Iris pigment epithelial cell (primary cell): ENCODE measurements at places on chromosomes 12 and 14.
A peak's percentile ranks its signal among the peaks of the same experiment; 100 is the strongest.

DNA sequence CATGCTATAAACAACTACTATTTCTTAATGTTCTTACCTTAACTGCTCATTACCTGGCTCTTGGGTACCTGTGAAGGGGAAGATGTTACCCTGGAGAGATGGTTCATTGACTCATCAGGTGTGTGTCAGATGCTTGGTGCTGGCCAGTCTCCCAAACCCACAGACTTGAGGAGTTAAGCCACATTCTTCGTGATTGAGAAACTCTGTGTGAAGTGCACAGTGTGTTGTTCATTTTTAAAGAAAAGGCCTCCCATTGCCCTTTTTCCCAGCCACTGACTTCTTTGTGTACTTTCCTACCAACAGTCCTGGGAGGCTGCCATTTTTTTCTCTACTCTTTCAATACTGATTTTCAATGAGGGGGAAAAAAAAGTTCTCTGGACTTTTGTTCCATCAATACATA lies 3.2 kb downstream of the MGST1 start:
- DNase-seq, result peak; percentile 99

DNA sequence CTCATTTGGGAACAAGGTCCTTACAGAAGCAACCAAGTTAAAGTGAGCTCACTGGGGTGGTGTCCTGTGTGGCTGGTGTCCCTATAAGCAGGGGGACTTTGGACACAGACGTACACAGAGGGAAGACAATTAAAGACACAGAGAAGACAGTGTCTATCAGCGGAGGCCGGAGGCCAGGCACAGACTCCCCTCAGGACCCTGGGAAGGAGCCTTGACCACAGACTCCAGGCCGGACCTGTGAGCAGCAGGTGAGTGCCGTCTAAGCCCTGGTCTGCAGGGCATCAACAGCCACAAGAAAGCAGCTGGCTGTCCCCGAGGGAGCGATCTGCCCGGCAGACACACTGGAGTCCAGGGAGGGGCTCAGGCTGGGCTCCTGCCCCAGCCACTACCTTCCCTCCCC lies 219.1 kb upstream of the C14orf180 start:
- no peak for DNase-seq

DNA sequence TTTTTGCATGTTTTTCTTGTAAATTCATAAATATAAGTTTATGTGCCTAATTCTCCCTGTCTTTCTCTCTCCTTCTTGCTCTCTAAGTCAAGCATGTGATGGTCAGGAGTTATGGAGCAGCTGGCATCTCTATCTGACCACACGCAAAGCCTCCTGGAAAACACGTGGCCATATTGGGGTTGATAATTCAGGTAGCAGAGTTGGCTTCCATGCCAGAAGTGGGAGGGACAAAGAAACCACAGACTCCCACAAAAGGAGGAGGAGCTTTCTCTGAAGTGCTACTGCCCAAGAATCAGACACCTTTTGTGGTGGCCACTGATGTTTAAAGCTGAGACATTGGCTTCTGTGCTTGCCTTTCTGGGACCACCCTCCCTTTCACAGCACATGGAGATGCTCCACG lies 517.6 kb upstream of the TMEM132C start:
- no peak for DNase-seq

DNA sequence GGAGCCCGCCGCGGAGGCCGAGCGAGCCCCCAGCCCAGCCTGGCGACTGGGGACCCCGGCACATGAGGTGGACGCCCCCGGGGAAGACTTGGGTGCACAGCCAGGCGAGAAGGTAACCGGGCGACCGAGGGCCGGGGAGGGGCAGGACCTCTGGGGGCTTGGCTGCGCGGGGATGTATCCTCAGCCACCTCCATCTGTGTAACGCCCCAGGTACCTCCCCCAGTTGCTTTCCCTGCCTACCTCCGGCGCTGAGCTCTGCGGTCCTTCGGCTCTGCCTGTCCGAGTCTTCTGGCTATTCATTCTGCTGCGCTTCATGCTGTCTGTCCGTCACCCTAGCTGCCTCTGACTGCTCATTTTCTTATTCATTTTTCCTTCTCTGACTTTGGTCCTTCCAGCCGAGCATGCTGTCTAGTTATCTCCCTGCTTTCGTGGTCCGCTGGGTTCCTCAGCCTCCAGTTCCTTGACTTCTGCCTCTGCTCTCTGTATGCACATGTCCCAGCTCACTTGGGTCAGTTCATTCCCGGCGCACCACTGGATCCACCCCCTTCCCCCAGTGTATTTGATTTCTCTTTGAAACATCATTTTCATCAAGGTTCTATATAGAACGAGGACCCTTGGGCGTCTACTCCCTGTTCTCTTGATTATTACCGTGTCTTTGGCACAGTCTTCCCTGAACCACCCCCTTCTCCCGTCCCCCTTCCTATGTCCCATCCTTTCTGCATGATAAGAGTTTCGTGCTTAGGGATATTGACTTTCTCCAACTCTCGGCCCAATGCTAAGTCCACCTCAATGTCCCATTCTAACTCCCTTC lies 612 bp downstream of the PHC1 start:
- peak; percentile 63 for DNase-seq

DNA sequence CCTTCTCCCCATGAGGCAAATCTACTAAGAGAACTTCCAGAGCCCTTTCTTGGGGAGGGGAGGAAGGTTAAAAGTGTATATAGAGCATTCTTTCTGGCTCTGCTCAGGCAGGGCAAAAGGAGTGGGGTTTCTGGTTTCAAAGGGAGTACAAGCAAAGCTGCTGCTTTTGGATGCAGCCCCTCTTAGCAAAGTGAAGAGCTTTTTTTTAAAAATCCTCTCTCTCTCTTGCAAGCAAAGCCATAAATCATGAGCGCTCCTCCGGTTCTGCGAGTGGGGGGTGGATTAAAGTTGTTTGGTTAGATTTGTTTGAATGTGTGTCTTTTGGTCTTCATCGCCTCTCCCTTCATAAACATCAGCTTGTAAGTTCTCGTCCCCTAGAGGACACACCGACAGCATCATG lies 546.6 kb upstream of the TBX3 start:
- no peak for DNase-seq

DNA sequence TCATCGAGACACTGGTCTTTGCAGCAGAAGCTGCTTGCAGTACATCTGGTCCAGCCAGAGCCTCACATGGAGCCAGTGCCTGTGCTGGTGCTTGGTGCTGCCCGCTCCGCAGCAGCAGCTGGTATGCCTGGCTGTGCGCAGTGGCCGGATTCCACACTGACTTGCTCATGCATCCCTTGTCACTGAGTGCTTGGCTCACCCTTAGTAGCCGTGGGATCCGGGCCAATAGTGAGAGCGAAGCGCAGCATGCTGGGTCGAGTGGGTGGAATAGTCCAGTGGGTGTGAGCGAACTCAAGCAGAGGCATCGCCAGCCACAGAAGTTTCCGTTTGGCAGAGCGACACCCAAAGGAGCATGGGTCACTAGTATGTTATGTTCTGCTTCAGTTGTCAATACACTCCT lies 10.1 kb upstream of the FBXO33 start:
- DNase-seq, result no peak

GRCh38 chr12:31499567-31499966 lies 91.4 kb downstream of the DENND5B start:
- DNase-seq, result no peak

- DNase-seq, result no peak
Measured at GRCh38 chr14:48536318-48536717, 860.9 kb upstream of the MDGA2 start.

DNA sequence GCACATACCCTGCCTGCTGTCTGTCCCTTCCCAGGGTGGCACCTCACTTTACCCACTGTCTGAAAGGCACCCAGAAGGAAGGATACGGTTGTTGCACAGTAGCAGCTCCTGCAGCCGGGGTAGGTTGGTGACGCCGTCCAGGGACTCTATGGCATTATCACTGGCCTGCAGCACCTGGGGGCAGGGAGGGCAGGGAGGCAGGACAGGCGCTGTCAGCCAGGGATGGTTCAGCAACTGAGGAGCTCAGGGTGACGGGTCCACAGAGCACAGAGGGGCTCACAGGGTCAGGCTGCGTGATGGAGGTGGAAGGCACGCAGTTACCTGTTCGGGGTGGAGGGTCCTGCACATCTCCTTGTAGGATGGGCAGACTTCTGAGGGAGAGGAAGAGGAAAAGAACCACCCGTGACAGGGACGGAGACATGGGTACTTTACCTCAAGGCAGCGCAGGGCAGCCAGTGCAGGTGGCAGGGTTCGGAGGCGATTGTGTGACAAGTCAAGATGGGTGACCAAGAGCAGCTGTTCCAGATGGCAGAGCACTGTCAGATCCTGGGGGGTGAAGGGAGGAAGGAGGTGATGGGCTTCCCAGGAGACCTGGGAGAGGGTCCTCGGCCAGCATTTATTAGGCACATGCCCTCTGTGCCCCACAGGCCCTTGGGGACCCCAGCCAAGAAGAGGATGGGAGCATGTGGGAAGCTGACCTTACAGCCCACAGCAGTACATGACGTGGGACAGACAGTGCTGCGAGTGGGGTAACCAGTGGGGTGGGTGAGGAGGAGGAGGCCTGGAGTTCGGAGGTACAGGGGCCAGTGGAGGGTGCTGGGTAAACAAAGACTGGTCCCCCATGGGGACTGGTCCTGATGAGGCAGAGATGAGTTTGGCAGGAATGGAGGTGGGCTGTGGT lies 3.6 kb upstream of the TGM1 start:
- DNase-seq, result no peak

DNA sequence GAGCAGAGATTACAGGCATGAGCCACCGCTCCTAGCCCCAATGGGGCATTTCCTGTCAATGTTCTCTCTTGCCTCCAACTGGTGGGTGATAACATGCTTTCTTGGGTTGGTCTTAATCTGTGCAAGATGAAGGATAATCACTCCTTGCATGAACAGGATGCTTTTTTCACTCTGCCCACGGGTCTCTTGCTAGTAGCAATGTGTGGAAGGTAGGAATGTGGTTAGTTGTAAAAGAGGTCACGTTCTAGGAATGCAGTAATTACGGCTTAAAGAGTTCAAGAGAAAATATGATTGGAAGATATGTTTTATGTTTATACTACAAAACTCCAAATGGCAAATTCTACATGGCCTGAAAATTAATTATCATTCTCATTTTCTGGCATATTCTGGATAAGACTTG lies 10.5 kb downstream of the RNASE10 start:
- peak; percentile 22 for DNase-seq

DNA sequence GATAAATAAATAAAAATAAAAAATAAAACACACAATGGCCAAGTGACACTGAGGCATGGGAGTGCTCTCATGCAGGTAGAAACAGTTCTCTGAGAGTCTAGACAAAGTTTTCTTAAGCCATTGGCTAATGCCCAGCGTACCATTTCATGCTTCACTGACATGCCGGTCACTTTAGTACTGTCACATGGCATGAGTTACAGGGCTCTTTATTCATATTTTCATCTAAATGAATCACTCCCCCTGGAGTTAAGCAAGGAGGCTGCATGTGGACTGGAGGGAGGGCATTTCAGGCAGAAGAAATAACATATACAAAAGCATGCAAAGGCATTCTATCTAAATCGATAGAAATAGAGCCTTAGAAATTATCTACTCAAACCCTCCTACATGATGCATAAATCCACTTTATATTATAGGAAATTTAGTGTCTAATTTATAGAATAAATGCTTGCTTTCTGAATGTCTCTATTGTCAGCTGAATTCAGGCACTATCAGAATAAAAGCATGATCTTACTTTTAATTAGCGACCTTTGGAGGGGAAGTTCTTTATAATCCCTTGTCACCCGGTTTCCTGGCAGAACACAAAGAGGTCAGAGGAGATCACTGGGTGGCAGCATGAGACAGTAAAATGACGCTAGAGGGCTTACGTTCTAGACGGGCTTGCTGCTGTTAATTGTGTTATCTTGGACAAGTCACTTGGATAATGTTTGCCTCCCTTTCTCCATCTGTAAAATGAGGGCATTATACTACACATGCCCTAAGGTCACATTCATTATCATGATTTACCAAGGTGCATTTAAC lies 17.5 kb downstream of the DYRK4 start:
- DNase-seq, result peak; percentile 36

DNA sequence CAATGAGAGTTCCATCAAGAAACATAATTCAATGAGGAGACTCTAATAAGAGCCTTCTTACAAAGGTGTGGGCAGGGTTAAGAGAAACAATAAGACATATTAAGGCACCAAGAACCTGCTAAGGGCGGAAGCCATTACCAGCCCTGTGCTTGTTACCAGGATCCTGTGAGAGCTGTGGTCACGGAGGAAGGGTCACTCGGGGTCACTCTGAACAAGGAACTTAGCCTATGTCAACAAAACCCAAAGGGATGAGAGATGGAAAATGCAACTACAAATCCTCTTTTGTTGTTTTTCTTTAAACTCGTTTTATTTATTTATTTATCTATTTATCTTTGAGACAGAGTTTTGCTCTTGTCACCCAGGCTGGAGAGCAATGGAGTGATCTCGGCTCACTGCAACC lies 460.4 kb upstream of the CCDC196 start:
- DNase-seq, result no peak

DNA sequence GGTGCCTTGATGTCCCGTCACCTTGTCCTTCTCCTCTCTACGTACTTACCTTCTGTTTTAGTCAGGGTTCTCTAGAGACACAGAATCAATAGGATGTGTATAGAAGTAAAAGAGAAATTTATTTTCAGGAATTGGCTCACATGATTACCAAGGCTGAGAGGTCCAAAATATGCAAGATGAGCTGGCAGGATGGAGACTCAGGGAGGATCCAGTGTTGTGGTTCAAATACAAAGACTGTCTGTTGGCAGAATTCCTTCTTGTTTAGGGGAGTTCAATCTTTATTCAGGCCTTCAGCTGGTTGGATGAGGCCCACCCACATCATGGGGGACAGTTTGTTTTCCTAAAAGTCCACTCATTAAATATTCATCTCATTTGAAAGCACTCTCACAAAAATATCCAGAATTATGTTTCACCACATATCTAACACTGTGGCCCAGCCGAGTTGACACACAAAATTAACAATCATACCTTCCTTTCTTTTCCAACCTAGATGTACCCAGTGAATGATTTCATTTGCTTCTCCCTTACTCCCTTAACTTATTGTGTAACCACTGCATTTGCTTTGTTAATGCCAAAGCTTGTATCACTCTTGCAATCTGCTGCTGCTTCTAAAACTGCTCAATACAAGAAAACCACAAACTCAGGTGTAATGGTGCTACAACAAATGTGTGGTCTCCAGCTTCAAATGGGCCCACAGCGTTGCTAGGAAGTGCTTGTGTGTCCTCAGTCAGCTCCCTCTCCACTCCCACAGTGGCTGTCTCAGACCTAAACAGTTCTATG lies 195.4 kb upstream of the ARHGAP5 start:
- DNase-seq, result peak; percentile 53

DNA sequence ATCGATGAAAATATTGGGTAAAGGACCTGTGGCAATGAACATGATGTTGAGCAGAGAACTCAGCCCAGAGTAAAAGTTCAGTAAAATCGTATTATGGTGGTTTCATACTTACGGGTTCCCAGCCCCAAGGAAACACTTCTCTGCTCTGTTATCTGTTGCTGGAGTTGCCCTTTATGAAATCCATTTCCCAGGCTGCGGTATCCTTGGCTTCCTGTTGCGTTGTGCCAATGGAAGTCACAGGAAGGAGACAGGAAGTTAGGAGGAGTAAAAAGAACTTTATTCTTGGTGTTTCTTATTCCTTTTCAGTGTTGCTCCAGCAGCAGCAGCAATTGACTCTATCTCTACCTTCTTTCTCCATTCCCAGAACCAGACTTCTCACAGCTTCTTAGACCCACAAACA lies 965.2 kb downstream of the VRK1 start:
- DNase-seq, result no peak
